ENCODE measurements at places on chromosomes 1 and 21.

DNA sequence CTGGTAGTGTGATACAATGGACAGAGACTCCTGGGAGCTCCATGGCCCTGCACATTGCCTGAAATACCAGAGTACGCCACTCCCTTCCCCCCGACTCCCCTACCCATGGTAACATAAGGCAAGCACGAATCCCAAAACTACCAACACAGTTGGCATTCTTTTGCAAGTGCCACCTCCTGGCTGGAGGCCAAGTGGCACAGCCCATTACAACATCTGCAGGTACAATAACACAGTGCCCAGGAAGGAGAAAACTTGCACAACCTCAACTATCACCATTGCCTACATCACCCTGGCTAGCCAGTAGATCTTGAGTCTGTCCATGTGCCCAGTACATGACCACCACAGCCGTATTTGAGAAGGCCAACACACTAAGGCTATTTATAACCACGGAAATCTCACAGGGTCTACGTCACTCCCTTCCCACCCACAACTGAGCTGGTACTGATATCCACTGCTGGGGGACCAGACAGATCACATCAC, 11.7 kb downstream of the ADAMTS1 start:
- DNase-seq: no peak

DNA sequence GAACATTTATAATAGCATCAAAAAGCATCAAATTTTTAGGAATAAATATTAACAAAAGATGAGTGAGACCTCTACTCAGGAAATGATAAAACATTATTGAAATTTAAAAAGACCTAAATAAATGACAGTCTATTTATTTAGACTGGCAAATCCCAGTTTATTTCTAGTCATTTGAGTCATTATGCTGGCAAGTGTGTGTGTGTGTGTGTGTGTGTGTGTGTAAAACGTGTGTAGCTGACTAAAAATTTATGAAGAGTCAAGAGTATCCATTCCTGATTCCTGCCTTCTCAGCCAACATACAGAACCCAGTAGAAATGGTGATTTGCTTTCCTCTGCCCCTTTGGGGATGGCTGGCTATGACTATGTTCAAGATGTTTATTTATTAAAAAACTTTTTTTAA, 46.2 kb downstream of the OSBPL9 start:
- no peak for DNase-seq

- no peak for DNase-seq
Observed at GRCh38 chr1:64493831-64494230, 23.9 kb downstream of the CACHD1 start.

GRCh38 chr1:17965515-17966100, 142.0 kb upstream of the IGSF21 start:
- DNase-seq: no peak

GRCh38 chr1:211338224-211338620, 11.6 kb downstream of the TRAF5 start:
- no peak for DNase-seq

GRCh38 chr1:218395916-218396315, 50.8 kb downstream of the TGFB2 start:
- no peak for DNase-seq

DNA sequence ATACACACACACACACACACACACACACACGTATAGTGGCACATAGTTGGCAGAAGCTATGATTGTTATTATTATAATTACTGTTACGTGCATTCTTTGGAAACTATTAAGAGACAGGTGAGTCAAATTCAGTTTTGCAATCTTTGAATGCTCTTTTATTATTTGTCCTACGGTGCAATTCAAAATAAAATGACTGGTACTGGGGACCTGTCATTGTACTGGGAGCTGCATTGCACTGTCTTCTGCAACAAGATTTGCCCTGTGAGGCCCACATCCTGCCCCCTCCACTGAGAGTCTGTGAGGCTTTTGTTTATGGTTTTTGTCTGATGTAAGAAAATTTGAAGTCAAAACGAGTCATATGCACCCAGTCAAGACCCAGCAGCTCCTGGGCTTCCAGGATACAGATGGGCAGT, 1.9 kb downstream of the LY9 start:
- DNase-seq: no peak

DNA sequence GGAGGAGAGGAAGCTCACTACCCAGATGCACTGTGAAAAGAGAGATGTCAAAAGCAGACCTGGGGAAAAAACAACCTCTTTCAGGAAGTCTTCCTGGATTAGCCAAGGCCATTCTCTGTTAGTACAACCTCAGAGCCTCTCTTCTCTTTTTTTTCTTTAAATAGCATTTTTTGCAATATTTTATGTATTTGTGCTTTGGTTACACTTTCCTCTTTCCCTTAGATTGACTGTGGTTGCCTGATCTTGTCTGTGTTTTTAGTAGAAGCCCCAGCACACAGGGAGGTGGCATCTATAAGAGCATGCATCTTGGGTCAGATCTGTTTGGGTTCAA, 18.8 kb downstream of the SLC26A9 start:
- DNase-seq: no peak

DNA sequence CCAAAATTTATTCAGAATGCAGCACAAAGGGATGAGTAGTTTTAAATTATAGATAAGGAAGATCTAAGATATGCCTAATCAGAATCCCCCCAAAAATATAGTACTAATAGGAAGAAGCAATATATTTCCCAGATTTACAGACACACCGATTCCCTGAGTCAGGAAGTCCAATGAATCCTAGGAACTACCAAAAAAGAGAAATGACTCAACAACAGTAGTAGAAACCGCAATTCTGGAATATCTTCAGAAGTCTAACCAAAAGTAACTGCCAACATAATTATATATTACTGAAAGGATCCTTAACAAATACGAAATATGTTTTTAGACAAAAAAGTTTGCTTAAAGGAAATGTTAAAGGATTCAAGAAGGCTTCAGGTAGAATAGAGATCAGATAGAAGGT, 10.3 kb downstream of the AHCTF1 start:
- no peak for DNase-seq

DNA sequence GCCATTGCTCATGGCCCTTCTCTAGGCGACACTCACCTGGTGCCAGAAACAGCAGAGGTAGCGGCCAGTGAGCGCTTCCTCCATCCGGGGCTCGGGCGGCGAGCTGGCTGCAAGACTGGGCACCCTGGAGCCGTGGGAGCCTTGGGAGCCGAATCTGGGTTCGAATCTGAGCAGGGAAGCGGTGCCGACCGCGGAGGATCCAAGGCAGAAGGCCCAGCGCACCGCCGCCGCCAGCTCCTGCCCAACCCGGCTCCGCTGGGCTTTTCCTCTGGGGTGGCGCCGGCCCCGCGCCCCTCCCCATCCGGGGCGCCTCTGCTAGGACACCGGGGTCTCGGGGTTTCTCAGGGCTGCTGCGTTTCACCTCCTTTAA, 1.7 kb upstream of the PRDM16 start:
- no peak for DNase-seq

DNA sequence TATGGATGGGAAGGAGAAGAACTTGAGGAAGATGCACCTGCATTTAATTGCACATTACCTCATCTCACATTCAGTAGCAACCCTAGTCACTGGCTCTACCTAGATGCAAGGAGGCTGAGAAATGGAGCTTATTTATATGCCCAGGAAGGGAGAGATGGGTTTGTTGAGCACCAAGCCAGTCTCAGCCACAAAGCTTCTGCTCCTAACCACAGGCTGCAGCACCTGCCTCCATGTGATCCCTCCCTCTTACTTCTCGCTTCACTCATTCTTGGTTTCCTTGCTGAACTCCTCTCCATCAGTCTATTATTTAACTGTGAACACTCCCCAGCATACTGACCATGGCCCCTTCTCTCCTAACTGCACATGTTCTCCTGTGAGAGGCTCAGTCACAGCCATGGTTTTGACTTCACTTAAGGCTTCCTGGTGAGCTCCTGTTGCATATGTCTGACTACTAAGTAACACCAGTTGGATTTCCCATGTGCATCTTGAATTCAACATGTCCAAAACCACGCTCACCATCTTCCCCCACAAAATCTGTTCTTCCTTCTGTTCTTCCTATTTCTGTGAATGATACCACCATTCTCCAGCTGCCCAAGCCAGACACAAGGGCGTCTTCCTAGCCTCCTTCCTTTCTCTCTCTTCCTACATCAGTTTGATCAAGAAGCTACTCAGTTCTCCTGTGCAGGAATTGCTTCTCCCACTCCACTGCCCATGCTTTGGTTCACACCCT, 139.8 kb downstream of the AK5 start:
- no peak for DNase-seq

- DNase-seq: peak; percentile 32
Observed at GRCh38 chr21:34147792-34148418, 74.5 kb downstream of the MRPS6 start.

DNA sequence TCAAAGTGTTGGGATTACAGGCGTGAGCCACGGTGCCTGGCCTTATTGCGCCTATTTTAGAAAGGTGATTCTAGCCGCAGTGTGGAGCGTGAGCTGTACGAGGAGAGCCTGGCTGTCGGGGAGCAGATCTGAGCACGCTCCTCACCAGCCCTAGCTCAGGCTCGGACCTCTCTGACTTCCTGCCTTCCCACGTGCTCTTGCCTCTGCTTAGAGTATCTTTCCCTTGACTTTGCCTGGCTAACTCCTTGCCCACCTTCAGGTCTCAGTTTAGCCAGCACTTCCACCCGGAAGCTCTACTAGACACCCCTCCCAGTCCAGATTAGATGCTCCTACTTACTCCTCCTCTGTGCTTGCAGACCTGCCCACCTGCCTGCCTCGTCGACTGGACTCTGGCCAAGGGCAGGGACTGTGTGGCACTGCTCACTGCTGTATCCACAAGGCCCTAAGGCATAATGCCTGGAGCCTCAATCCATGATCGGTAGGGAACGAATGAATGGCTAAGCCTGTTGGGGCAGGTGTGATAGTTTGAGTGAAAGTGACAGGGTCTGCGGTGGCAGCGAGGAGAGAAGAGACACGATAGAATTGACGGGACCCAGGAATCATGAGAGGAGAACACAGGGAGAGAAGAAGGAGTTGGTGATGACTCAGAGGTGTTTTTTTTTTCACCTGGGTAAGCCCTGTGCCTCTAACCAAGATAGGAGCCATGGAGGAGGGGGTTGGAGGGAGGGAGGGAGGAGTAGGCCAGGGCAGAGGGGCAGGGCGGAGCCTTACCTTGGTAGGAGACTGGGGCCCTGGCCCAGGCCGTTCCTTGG, 28.1 kb upstream of the WASF2 start:
- no peak for DNase-seq

DNA sequence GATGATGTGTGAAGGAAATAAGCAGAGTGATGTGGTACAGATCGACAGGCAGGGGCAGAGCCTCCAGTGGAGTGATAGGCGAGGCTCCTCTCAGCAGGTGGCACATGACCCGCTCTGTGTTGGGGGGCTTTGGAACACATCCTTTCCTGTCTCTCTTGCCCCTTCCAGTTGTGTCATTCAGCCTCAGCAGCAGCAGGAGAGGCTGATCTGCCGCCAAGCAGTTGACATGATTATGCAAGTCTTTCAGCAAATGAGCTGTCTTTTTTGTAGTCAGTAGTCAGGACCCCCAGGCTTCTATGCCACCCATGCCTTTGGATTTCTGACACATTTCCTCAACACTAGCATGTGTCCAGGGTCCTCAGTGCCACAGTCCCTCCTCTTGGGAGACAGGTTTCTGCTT, 307.1 kb upstream of the C1orf174 start:
- DNase-seq: no peak

GRCh38 chr1:57316861-57317260, 107.0 kb downstream of the DAB1 start:
- no peak for DNase-seq

DNA sequence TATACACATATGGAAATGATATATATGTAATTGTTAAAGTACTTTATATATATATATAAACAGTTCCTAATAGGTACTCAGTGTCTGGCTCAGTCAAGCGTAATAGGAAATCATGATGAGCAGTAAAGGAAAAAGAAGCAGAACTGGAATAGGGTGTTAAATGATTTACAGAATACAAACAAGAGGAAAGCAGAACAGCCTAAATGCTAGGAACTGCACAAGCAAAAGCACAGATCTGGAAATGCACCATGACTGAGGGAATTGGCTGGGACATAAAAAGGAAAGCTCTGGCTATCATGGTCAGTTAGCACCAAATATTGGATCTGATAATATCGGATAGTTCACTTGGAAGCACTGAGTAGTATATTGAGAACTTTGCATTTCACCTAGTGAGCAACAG, 51.8 kb downstream of the SLC44A5 start:
- DNase-seq: no peak

DNA sequence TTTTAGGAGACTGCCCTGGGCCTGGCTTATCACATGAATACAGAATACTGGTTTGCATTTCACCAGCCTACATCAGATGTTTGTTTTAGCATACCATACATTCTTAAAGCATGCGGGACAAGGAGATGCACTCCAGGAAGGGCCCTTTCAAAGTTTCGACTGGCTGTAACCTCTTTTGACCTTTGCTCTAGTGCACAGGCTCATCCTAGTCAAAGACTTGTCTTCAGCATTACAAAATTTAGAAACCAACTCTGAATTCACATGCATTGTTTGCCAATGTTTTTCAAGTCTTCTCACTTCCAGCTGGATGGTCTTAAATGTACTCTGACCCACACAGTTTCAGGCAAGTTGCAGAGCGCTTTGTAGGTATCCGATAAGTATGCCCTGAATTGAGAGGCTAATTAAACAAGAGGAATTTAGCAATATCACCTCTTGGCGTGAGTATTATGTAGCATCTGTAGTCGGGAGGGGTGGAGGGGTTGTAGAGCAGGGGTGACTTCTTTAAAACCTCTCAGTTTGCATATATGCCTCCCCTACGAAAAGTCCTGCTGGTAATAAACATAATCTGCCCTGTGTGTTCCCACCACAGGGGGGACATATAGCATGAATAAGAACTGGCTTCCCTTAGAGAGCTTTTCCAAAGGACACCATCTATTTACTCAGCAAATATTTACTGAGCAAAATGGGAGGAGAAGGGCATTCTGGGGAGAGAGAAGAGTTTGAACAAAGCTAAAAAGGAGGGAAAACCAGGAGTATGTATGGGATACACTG, 24.4 kb upstream of the AHCYL1 start:
- peak; percentile 74 for DNase-seq

- DNase-seq: peak; percentile 82
Observed at GRCh38 chr1:52365071-52365745, 797 bp downstream of the CC2D1B start.

GRCh38 chr21:34668803-34669148, at the start of gene CLIC6:
CLIC6 (plus strand) TSS chr21:34668994; CDS start chr21:34669389, 395 bp downstream.
- DNase-seq: no peak

- DNase-seq: no peak
Observed at GRCh38 chr1:59979666-59980065, 53.1 kb upstream of the CYP2J2 start.

GRCh38 chr1:25936947-25937346, 30.7 kb upstream of the STMN1 start:
- no peak for DNase-seq

- no peak for DNase-seq
Observed at GRCh38 chr1:167454304-167454893, 63.9 kb downstream of the CD247 start.

DNA sequence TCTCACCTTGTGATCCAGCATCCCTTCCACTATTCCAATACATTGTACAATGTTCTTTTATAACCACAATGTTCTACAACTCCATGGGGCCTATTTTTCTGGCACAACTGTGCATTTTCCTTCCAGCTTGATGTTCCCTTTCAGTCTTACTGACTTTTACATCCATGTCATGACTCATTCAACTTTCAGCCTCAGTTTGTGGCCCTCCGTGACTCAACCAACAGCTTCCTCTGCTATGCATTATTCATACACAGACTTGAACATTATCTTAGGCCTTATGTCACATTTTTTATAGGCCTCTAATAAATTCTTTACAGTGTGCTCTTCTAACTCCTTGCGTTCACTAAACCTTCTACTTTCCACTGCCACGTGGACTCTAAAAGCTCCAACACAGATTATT, 119.4 kb upstream of the PRMT6 start:
- peak; percentile 3 for DNase-seq

GRCh38 chr1:40394491-40395172, 21.1 kb downstream of the SMAP2 start:
- peak; percentile 21 for DNase-seq

GRCh38 chr1:151888972-151889570, 20.2 kb downstream of the THEM4 start:
- no peak for DNase-seq

Data from AG08396 (cell line).